ENCODE measurements at places on chromosomes 4 and X.

- DNase-seq: no peak
These were observed 93.6 kb upstream of the FTHL17 start for GRCh38 chrX:31165241-31166035.

DNA sequence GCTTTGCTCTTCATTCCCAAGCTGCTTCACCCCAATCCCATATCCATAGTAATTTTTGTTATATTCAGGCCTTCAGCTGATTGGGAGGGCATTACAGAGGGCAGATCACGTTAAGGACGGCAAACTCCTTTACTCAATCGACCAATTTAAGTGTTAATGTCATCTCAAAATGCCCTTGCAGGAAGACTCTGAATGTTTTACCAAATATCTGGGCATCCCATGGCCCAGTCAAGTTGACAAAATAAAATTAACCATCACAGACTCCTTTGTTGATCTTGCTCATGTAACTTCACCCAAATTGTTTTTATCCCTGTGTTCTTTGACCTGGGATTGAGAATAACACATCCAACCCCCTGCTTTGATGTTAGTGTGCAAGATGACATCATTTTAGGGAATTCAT is 1018.3 kb upstream of the LCORL start:
- no peak for DNase-seq

GRCh38 chr4:103498161-103499070 is 221.4 kb downstream of the TACR3 start:
- DNase-seq: no peak

GRCh38 chrX:11537141-11537540 is 128.6 kb downstream of the ARHGAP6 start:
- no peak for DNase-seq

- DNase-seq: no peak
These were observed 128.4 kb downstream of the REELD1 start for GRCh38 chr4:146342600-146343192.

DNA sequence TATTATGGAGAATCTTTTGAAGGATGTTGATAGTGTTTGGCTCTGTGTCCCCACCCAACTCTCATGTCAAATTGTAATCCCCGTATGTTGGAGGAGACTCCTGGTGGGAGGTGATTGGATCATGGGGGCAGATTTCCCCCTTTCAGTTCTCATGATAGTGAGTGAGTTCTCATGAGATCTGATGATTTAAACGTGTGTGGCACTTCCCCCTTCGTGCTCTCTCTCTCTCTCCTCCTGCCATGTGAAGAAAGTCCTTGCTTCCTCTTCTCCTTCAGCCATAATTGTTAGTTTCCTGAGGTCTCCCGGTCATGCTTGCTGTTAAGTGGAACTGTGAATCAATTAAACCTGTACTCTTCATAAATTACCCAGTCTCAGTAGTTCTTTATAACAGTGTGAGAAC is 166.1 kb upstream of the NUDT6 start:
- no peak for DNase-seq

DNA sequence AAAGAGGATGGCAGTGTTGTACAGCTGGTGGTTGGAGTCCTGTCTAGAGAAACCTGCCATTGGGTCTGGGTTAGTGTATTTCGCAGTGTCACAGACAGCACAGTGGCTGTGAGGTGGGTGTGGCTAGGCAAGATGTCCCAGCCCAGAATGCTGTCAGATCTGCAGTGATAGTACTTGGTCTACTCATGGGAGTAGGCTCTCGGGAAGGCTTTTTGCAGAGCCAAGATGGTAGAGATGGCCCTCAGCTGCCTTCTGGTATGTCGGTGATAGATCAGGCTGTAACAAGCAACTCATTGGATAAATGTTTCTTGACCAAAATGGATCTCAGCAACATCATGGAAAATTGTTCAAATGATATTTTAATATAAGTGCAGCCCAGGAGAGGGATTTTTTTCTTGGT is 84.3 kb upstream of the WDR1 start:
- no peak for DNase-seq

DNA sequence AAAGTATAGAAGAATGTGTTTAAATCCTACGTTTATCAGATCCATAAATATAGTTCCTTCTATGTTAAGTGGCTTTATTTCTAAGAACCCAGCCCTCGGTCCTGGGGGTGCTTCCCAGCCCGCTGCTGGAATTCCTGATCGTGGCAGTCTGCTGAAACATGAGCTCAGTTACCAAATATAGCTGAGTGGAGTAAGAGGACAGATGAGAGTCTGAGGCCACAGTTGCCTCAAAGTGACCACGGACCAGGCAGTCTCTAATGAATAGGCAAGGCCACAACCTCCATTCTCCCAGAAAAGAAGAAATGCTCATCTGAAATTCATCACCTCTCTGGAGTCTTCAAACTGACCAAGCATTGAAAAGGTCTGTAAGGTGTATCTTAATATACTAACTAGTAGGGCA is at the start of gene PALLD:
Gene PALLD, plus strand, starts transcription at position 219 of the 400 bp plus-strand sequence.
- DNase-seq: no peak
